HepG2 (cell line): ENCODE measurements at places on chromosomes 2 and 18. TPM values are rescaled to one million over a fixed set of nuclear protein-coding genes. Genes with fewer than 3 reads are reported as not detected.

DNA sequence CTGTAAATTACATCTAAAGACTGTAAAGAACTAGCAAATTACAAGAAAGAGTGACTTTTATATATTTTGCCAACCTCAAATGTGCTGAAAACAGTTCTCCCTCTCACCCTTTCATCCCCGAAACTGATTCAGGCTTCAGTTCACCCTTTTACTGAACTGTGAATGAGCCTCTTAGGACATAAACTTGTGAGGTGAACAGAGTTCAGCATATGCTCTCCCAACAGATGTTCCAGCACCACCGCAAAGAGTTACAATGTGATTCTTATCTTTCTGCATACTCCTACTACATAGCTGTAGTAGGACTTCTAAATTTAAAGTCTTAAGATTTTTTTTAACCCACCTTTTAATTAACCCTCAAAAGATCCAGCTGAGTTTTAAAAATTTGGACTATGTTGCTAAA lies 1.2 kb upstream of the ZCCHC2 start:
- peak; percentile 56 for DNase-seq

The PTPRN gene
- not detected in 2 replicates for total RNA-seq

- DNase-seq: no peak
These were observed 33.4 kb downstream of the METTL8 start for GRCh38 chr2:171400395-171400794.

The TRAPPC8 gene
- 34.6 and 45.0 TPM in 2 replicates for total RNA-seq

GRCh38 chr2:217632043-217632442 lies 370.8 kb downstream of the TNS1 start:
- DNase-seq: no peak

The MRPS9 gene
- total RNA-seq: 91.8 and 113 TPM in 2 replicates

DNA sequence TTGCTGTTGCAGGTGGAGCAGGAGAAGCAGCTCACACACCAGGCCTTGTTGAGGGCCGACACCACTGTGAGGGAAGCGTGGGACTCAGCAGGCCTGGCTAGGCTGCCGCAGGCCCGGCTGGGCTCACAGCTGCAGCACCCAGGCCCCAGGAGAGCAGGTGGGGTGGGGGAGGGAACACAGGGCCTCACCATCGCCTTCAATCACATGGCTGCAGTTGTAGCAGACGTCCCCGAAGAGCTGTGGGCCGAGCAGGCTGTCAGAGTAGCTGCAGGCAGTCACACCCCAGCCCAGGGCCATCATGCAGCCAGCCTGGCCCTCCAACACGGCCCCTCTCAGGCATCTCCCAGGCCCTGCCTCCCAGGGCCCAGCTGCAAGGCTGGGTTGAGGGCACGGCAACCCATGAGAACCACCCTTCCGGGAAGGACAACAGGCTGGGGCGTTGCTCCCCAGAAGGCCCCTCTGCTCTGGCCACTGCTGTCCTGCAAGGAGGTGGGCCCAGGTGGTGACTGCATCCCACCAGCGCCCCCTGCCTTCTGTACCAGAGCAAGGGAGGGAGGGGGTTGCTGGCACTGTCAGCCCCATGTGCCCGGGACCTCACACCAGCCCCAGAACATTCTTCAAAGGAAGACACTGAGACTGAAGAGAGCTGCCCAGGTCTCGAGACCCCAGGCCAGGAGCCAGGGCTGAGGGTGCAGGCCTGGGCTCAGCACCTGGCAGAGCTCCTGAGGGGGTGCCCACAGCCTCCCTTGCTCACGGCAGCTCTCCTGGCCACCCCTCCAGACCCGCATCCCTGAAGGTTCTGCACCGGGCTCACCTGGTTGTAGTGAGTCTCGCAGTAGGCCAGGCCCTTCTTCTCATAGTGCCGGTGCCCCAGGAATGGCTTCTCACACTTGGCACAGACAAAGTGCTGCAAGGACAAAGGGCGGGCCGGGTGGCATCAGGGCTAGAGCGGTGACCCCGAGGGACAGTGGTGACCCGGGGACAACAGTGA lies 5.6 kb upstream of the GPR17 start:
- DNase-seq: peak; percentile 44

The UGT1A5 gene
- total RNA-seq: not detected in 2 replicates

The HOXD1 gene
- 10.0 and 10.4 TPM in 2 replicates for total RNA-seq

GRCh38 chr18:25446972-25447371 lies 95.0 kb upstream of the ZNF521 start:
- DNase-seq: no peak

GRCh38 chr2:174716785-174717184 lies 47.5 kb downstream of the CHRNA1 start:
- no peak for DNase-seq

The ELOA2 gene
- total RNA-seq: not detected in 2 replicates

The CD207 gene
- total RNA-seq: 0.09 and 0.27 TPM in 2 replicates

DNA sequence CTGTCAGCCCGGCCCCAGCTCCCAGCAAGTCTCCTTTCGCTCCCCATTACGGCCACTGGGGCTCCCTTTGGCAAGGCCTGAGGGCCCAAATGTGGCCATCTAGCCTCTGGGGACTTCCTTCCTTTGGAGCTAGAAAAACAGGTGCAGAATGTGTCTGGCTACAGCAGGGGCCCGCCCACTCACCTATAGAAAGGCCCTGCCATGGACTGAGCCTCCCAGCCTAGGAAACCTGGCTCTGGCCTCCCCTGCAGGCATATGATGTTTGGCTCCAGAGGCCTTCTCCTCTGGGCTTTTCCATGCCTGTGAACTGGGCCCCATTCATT lies 55.3 kb upstream of the ALPP start:
- no peak for DNase-seq

GRCh38 chr2:176960061-176960460 lies 252.5 kb upstream of the HNRNPA3 start:
- no peak for DNase-seq

DNA sequence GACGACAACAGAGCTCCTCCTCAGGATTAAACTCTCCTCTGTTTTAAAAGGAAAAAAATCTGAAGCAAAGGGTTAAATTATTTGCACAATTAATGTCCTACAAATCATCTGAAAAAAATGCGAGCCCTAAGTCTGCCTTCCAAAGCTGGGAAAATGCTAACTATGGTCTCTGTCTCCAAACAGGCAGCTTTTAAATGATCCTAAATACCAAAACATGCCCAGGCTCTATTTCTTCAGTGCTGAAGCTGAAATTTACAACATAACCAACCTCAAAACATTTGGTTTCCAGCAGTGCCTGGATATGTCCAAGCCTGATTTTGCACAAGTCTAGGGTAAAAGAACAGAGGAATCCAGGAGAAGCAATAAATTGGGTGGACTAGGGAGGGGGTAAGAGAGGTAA lies 57.2 kb downstream of the LBH start:
- DNase-seq: no peak
